ENCODE measurements at places on chromosomes 6 and 20.

DNA sequence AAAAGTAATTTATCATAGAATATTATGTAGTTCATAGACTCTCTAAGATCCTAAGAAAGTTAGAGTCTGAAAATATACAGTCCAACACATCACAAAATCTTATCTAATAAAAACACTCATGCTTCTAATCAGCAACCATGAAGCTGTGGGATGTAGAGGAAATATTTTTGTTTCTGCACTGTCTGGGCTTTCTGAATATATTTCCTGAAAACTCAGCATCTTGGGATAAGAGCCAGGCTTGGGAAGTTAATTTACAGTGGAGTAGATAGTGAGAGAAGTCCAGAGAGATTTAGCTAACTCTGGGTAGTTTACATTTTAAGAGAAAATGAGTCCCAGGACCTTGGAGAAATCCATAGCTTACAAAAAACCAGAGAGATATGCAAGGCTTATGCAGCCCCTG lies 150.4 kb upstream of the BMP5 start:
- no peak for DNase-seq

DNA sequence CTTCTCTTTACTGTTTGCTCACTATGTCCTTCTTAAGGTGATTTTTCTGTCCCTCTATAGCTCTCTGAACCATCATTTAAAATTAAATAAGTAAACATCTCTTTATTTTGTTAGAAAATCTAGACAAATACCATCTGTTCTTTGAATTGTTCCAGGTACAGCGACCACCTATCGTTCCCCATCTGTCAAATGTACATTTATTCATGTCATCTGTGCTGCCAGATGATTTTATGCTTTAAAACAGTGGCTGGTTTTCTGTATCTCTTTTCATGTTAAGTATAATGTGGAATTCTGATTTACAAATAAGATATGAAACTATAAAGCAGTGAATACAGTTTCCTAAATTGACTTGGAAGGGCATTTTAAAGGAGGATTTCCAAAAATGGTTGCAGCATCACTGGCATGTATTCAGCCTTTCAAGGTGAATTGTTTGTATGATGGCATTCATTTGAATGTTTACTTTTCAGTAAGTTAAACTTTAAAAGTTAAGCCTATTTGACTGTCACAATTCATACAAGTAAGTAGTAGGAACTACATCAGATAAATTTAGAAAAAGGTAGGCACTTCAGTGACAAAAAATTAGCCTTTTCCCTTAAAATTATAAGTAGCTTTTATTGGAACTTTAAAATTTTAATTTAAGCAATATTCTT lies 92.6 kb upstream of the CLVS2 start:
- DNase-seq = no peak

- DNase-seq = no peak
These were observed 11.4 kb downstream of the NUDT3 start for GRCh38 chr6:34381081-34381480.

DNA sequence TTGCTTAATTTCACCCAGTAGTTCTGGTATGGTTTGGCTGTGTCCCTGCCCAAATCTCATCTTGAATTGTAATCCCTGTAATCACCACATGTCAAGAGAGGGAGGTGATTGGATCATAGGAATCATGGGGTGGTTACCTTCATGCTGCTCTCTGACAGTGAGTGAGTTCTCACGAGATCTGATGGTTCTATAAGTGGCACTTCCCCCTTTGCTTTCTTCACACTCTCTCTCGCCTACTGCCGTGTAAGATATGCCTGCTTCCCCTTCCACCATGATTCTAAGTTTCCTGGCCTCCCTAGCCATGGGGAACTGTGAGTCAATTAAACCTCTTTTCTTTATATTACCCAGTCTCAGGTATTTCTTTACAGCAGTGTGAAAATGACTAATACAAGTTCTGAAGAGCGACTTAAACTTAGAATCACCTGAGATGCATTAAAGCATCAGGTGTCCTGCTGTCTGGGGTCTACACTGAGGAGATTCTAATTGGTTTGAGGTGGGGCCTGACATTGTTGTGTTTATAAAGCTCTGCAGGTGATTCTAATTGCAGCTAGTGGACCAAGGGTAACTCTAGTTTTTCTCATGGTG lies 82.1 kb upstream of the DTNBP1 start:
- DNase-seq = no peak

DNA sequence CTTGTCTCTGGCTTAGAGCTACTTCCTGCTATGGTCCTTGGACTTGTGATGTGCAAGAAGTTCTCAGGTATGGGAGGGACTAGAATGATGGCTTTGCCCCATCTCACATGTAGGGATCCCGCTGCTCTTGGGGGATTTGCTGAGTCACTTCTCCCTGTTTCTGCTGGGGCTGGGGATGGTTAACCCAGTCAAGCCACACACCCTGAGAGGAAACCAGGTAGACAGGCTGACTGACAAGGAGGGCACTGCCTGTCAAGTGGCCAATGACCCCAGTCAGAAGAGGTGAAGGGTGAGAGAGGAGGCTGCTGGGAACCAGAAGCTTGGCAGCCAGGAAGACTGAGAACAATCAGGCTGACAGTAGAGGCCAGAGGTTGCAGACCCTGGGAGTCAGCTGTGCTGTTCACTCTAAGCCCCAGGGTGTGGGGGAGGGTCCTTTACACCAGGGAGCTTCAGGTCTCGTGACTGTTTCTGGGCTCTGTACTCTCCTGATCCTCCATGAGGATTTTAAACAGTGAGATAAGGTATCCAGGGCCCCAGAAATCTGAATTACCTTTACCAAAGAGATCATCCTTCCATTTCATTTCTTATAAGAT lies 34.6 kb downstream of the HLA-F start:
- no peak for DNase-seq

- DNase-seq = no peak
These were observed 28.6 kb upstream of the NOTCH4 start for GRCh38 chr6:32252331-32253009.

DNA sequence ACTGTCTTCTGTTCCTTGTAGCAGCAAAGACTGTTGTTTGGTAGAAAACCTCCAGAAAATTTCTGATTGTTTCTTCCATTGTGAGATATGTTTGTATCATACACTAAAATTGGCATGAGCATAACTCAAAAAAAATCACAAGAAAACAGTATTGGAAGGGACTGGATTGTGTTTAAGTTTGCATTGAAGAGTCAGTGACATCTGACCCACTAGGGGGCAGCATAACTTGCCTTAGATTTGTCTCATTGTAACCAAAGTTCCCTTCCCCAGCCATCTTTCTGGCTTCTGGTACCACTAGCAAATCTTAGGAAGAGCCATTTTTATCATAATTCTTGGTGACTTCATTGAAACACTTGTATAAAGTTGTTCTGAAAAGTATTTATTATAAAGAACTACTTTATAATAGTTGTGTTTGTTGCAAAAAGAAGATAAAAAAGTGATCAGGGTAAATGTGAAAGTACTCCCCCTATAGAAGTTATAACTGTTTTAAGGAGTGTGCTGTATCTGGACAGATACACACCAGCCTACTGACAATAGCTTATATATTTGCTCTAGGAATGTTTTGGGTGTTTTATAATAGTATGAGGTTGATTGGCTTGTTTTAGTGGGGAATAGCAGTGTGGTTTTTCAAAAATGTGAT lies 7.7 kb downstream of the CSTF1 start:
- DNase-seq = peak; percentile 14

DNA sequence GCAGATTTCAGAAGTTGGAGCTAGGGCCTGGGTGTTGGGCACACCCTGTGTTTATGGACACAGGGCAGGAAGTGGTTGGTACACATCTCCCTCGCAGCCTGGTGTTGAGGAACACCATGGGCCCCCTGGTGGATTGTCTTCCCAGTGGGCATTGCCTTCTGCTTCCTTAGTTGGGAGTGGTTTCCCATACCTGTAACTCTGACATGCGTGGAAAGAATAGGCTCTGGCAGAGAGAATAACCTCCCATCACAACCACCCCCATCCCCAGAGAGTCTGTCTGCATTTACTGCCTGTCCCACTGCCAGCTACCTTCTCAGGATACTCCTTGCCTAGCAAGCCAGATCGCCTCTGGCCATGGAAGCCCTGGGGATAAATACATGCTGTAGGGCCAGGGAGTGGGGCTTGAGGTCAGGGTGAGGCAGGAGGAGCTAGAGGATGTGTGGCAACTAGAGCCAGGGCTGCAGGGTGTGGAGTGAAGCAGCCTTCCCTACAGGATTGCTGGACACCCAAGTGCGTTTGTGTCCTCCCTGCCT lies 14.7 kb downstream of the LRRC73 start:
- DNase-seq = no peak

GRCh38 chr6:167161851-167162467 lies 4.2 kb upstream of the GPR31 start:
- no peak for DNase-seq

- no peak for DNase-seq
These were observed 50.0 kb upstream of the DST start for GRCh38 chr6:56692523-56693245.

DNA sequence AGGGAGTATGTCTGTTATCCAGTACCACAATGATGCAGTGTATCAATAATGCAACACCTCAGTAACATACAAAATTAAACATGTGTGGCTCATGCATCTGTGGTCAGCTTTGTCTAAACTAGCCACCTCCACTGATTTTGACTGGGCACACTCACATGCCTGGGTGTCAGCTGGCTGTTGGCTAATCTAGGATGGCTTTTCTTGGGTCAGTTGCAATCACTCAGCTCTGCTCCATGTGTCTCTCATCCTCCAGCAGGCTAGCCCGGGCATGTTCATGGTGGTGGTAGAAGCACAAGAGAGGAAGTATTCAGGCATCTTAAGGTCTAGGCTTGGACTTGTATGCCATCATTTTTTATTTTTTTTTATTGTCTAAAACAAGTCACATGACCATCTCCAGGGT lies 59.3 kb upstream of the JAG1 start:
- no peak for DNase-seq

- DNase-seq = no peak
These were observed 223.9 kb upstream of the TAB2 start for GRCh38 chr6:149093643-149094042.

DNA sequence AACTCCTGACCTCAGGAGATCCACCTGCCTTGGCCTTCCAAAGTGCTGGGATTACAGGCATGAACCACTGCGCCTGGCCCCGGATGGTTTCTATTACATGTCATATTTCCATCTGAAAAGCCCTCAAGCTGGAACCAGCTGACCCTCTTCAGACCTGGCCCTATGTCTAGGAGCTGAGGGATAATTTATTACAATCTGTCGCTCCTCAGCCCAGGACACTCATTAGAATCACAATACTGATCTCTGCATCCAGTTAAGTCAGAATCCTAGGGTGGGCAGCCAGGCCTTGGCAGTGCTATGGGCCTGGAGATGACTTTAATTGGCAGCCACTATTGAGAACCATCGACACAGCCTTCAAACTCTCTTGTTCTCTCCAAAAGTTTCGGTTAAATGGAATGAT lies 162.6 kb upstream of the SNX9 start:
- DNase-seq = no peak

DNA sequence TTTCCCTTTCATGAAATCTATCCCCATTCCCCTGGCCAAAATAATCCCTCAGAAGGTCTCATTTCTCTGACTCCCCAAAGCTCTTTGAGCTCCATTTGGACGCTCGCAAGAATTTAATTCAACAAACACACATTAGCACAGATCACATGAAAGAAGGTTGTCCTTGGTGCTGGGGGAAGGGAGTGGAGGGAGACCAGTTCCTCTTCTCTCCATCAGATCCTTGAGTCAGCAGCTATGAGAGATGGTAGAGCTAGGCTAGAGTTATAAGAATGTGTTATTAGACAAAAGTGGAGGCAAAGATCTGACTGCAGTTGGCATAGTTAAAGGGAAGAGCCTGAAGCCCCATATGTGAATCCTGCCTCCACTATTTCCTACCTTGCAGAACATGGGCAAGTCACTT lies 184.2 kb upstream of the CDYL start:
- DNase-seq = no peak

- no peak for DNase-seq
These were observed 118.1 kb upstream of the AFDN start for GRCh38 chr6:167708501-167709094.

DNA sequence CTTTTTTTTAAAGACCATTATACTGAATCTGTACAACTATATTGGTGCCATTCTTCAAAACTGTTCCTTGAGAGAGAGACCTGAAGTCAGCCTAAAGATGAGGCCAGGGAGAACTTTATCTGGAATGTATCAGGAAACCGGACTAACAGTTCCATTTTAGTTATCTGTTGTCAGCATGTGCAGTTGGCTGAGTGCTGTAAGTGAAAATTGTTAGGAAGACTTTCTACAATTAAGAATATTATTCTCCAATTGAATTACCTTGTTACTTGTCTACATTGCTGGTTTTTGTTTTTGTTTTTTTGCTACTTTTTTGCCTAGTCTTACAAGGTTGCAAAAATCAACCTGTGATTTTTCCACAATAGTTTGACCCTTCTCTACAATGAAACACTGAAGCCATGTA lies 7.5 kb downstream of the CEP57L1 start:
- DNase-seq = no peak

DNA sequence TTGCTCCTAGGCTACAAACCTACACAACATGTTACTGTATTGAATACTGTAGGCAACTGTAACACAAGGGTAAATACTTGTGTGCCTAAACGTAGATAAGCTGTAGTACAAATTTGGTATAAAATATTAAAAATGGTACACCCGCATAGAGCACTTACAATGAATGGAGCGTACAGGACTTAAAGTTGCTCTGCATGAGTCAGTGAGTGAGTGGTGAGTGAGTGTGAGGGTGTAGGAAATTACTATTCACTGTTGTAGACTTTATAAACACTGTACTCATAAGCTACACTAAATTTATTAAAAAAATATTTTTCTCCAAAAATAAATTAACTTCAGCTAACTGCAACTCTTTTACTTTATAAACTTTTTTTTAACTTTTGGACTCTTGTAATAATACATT lies 391.6 kb downstream of the ADGRB3 start:
- DNase-seq = no peak

DNA sequence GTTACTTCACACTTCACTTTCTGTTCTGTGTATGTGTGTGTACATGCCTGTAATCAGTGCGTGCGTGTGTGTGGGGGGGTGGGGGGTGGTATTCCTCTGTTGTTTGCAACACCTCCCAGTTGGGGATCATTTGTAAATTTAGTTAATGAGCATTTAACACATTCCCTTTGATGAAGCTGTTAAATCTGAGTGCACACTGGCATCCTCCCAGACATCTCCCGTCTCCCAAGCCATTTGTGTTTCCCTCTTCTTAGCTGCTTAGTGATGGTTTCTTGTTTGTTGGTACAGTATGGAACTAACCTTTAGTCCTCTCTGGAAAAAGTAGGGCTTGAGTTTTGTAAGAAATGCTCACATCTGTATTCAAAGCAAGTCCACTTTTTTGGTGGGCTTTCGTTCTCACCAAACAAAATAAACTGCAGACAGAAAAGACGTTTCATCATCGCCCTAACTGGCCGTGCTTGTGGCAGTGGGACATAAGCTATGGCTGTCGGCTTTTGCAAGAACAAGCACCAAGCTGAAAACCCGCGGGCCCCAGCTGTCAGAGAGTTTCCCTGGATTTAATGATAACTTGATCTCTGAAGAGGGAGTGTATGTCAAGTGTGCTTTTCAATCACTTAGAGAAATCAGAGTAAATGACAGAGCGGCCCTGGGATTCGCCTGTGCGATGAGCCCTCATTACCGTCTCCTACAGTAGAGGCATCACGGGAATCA lies 54.9 kb upstream of the SASH1 start:
- no peak for DNase-seq

Measured in frontal cortex (tissue), 4 donors.